ENCODE measurements at places on chromosomes 7 and 10.

- DNase-seq: no peak
Measured at GRCh38 chr7:74708569-74709275, 51.2 kb downstream of the GTF2I start.

DNA sequence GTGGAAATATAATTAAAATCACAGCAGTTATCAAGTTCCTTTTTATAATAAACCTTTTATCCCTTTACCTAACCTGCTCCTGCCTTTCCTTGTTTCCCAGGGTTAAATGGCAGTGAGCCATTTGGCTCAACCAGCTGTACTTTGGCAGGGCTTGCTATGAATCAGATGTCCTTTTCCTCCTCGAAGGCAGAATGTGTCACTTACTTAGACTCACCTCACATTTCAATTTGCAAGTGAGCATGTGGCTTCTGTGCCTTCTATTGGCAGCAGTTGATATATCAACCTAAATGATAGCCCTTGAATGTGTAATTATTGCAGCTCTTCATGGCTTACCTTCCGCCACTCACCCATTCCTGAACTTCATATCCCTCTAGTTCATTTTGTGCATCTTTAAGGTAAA, 301.7 kb downstream of the CSTF2T start:
- no peak for DNase-seq

DNA sequence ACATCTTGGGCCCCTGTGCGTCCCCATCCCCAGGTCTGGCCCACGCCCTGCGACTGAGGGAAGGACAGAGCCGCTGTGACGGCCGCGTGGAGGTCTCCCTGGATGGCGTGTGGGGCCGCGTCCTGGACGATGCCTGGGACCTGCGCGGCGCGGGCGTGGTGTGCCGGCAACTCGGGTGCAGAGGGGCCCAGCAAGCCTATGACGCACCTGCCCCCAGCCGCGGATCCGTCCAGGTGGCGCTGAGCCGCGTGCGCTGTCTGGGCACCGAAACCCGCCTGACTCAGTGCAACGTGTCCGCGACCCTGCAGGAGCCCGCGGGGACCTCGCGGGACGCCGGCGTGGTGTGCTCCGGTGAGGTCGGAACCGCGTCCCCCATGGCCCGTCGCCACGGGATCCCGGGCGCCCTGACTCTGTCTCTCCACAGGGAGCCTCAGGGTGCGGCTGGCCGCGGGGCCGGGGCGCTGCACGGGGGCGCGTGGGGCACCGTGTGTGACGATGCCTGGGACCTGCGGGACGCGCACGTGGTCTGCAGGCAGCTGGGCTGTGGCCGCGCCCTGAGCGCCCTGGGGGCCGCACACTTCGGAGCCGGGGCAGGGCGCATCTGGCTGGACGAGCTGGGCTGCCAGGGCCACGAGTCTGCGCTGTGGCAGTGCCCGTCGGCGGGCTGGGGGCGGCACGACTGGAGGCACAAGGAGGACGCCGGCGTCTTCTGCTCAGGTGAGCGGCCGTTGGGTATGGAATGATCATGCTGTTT, 5.9 kb downstream of the SCART1 start:
- no peak for DNase-seq

DNA sequence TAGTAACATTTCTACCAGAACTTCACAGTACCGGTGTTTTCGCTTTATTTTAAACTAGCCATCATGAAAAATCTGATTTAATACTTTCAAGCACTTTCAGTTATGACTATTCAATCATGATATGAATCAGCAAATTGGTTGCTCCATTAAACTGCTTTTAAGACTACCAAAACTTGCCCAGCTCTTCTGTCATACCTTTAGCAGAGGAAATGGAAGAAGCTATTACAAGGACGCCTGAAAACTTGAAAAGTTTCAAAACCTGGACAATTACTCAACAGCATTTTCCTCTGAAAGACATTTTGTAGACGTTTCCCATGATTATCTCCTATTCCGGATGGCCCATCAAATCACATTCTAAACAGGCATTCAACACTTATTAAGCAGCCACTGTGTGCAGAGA, 2.0 kb downstream of the JAZF1 start:
- DNase-seq: no peak

GRCh38 chr10:108582387-108582786, 1340.9 kb downstream of the XPNPEP1 start:
- no peak for DNase-seq

- no peak for DNase-seq
Measured at GRCh38 chr7:53642361-53642760, 606.9 kb downstream of the POM121L12 start.

GRCh38 chr7:44962483-44963251, 16.1 kb downstream of the MYO1G start:
- no peak for DNase-seq

GRCh38 chr10:6364893-6365292, 162.2 kb downstream of the PFKFB3 start:
- DNase-seq: no peak

DNA sequence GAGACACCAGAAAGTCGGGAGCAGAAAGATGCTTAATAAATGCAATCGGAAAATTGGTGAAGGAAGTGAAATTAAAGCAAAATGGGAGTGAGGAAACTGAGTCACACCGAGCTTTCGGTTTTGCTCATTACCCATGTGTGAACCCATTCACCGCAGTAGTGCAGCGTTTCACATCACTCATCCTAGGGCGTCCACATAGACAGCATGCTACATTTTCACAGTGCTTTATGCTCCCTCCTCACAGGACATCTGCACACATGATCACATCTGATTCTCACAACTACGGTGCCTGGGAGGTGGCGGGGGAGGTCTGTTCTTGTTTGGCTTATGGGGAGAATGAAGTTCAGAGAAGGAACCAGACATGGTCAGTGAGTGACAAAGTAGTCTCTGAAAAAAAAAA, 36.6 kb upstream of the ATP6V0A4 start:
- peak; percentile 13 for DNase-seq

DNA sequence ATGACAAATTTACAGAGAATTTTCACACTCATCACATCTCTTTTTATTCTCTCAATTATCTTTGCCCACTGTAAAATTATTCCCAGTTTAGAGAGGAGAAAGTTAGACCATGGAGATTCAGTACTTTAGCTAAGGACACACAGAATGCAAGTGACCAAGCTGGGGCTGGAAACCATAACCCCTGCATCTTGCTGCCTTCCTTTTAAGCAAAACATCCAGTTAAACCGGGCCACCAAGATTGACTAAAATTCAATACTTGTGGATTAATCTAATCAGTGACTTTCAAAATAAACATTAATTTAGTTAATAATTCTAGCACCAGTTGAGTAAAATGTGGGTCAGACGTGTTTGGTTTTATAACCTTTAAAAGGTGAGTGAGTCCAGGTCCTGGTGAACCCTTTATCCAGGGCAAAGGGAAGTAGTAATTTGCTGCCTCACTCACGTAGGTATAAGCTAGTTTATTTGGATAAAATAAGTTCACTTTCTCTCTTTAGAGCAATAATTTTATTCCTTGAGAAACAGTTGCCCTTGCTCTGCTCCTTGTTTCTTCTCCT, 1.9 kb upstream of the CYP2C8 start:
- DNase-seq: no peak

- no peak for DNase-seq
Measured at GRCh38 chr10:44567471-44567870, 182.6 kb upstream of the CXCL12 start.

- DNase-seq: no peak
Measured at GRCh38 chr10:28246023-28246422, 56.8 kb downstream of the MPP7 start.

GRCh38 chr7:73847941-73848723, 5.8 kb upstream of the METTL27 start:
- no peak for DNase-seq

DNA sequence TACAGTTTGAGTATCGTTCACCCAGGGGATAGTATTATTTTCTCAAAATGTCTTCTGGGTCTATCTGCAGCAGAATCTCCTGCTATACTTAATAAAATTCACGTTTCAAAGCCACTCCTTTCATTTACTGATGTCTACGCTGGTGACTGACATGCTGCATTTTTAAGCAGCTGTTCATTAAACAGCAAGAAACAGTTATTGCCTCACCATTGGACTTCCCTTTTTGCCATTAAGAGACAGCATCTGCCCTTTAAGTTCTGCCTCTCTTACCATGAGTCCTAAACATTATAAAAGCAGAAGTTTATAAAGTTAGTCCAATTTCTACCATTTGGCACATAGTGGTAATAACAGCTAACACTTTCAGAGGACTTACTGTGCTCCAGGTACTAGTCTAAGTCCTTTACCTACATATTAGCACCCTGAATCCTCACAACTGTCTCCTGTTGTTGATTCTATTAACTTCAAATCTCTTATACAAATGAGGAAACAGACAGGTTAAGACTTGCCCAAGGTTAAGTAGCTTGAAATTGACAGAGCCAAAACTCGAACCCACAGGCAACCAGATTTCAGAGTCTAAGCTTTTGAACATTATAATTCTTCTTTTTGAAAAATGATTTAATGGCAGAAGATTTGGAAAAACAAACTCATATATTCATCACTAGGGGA, 169.5 kb downstream of the SNX13 start:
- no peak for DNase-seq

- no peak for DNase-seq
Measured at GRCh38 chr10:76727038-76727437, 910.6 kb downstream of the KCNMA1 start.

DNA sequence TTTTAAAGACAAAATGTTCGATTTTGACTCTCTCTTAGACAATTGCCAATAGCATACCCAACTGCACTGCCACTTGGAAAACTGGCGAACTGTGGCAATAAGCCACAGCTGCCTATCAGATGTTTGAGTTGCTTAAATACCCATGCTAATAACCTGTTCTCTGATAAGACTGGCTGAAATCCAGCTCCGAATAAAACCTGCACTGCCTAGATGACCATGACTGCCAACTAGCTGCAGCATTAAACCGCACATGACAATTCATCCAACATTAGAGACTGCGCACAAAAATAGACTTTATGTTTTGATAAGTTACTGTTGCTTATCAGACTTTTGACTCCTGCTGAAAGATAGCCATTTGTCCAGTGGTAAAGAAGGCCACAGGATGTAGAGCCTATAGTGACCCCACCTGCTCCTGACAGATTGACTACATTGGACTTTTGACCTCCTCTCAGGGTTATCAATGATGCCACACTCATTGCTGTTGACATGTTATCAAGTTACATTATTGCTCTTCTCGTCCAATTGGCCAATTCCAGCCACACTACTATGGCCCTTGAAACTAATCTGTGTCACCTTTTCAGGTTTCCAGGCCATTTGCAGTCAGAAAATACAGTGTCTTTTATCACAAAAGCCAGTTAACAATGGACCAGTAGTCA, 299.0 kb downstream of the HGF start:
- no peak for DNase-seq

GRCh38 chr7:46569133-46569465, 648.0 kb upstream of the IGFBP3 start:
- DNase-seq: no peak

- DNase-seq: no peak
Measured at GRCh38 chr7:512541-513311, 6.9 kb downstream of the PDGFA start.

DNA sequence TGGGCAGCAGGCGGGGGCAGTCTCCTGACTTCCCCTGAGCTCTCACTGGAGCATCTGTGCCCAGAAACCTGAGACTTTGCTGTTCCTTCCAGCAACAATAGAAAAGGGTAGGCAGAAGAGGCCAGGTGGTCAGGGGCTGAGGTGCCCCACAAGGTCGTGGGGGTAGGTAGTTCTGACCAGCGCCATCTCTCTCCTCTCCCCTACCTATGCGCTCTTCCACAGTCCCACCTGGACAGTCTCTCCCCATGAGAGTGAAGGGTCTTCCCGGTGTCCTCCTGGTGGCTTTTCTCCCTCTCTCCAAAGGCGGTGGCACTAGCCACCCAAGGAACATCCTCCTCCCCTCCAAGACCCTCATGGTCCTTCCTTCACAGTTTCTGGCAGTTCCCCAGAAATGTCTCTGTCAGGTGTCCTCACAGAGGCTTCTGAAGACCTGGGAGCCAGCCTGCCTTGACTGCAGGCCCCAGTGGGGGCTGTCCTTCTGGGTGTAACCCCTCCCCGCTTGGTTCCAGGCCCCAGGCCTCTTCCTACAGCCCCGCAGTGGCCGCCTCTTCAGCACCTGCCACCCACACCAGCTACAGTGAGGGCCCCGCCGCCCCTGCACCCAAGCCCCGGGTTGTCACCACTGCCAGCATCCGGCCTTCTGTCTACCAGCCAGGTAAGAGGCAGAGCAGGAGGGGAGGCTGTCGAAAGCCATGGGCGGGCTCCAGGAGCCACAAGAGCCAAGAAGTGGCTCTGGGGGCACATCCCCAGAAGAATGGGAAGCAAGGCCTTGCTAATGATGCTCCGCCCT, 41.3 kb downstream of the LDB3 start:
- no peak for DNase-seq

DNA sequence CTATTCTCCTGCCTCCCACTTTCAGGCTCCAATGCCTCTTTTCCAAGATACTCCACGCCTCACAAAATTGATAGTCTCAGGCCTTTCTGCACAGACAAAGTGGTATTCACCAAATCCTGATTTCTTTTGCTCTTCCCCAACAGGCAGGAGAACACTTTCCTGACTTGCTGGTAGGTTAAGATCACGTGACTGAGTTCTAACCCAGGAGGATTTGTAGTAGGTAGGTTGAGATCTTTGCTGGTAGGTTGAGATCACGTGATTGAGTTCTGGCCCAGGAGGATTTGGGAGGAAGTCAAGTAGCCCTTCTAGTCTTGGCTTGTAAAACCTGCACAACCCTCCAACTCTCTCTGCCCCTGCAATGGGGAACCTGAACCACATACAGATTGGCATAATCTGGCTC, 741.5 kb downstream of the TYW1 start:
- DNase-seq: no peak

DNA sequence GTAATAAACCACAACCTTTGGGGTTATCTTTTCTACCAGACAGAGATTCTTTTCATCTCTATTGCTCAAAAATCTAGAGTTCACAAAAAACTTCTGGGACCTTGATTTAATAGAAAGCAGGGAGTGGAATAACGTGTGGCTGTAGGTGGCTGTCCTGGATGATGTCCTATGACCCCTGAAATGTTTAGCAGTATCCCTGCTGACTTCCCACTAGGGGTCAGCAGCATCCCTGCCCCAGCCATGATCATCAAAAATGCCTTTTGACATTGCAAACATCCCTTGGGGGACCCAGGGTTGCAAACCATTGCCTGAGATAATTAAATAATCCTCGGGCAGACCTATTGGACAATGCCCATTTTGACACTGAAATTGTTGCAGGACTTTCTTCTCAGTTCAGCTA, 177.1 kb downstream of the USP6NL start:
- DNase-seq: no peak

DNA sequence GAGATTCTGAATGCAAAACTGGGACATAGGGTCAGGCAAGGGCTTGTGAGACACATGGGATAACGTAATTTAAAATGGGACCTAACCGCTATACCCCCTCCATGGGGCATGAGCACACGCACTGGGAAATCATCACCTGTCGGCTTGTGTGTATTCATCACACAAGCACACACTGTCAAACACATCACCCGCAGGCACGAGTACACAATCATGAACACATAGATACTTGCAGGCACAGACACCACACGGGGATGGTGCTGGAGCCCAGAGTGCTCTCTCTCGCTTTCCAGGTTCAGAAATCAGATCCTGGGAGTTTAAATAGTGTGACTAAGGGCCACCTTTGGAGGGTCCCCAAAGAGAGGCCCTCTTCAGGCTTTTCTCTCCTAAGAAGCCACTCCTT, 19.6 kb upstream of the TLX1 start:
- no peak for DNase-seq

All from stimulated activated CD4-positive, alpha-beta T cell treated with anti-CD3 and anti-CD28 coated beads, Interleukin-4, amount 100 ng/mL, for 24 hours (primary cell).